Aorta (tissue), 5 donors: ENCODE measurements at places on chromosomes 12 and 14. TPM values are rescaled to one million over a fixed set of nuclear protein-coding genes. Genes with fewer than 3 reads are reported as not detected.

PLEKHD1 gene
- total RNA-seq, result 0.30 TPM

TAS2R13 gene
- total RNA-seq, result 3.2 TPM

SLC2A13 gene
- 9.0 TPM for total RNA-seq

TRAFD1 gene
- 21.2 TPM for total RNA-seq

DDX24 gene
- 190 TPM for total RNA-seq

TPH2 gene
- not detected for total RNA-seq

NGB gene
- not detected for total RNA-seq

NRIP2 gene
- 8.1 TPM for total RNA-seq

RNASE1 gene
- 264 TPM for total RNA-seq

CIROP gene
- total RNA-seq, result not detected

STAC3 gene
- 3.2 TPM for total RNA-seq
